ENCODE measurements at places on chromosomes 2 and 18. TPM values are rescaled to one million over a fixed set of nuclear protein-coding genes. Genes with fewer than 3 reads are reported as not detected.

GRCh38 chr18:77178559-77178958 lies 46.0 kb upstream of the MBP start:
- DNase-seq = no peak

The SUCLG1 gene
- total RNA-seq = 40.2 TPM

The SERPINB13 gene
- total RNA-seq = not detected

DNA sequence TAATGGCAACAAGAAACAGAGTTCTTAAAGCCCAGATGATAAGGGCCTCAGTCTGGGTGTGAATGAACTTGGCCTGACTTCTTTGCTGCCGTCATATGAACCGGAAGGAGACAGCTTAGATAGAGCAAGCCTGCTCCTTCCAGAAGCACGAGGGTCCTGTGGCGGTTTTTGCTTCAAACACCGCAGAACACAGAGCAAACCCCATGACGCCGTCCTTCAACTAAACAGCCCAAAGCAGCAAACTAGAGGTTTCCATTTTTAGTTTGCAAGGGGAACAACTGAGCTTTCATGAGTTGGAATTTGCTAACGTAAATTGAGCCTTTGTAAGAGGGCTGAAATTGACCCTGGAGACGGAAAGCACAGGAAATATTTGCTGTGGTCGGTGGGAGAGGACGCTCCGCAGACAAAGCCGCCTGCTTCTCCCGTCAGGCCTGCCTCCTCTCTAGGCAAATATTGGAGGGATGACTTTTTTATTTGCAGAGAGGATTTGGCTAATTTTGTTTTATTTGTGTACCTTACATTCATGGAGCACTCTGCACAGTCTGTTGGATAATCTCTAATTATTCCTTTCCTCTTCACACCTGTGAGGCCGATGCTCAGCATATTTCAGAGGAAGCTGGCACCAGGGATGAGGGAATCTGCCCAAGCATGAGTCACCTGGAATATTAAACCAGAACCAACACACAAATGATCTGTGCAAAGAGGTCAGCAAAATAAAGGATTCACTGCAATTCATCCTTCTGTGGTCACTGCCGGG lies 134.0 kb upstream of the NCK2 start:
- no peak for DNase-seq

The PMAIP1 gene
- 3.1 TPM for total RNA-seq

- DNase-seq = no peak
Measured at GRCh38 chr18:26646901-26647300, 98.5 kb upstream of the KCTD1 start.

- DNase-seq = no peak
Measured at GRCh38 chr2:30149976-30150375, 3.2 kb downstream of the YPEL5 start.

DNA sequence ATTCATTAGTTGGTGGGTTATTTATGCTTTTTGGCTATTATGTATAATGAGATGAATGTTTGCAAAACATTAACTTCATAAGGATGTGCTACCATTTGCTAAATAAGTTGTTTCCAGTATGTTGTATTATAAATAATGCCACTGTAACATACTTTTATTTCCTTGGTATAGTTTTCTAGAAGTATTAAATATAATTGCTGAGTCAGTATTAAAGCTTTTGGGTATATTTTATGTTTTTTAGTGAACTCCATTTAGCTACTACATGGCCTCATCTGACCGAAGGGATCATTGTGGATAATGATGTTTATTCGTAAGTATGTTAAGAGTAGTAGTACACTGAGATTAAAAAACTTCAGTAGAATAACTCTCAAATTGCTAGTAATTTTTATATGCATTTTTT lies 73.8 kb downstream of the RAB3GAP1 start:
- DNase-seq = no peak
